IPS DF 19.7 (cell line): ENCODE measurements at places on chromosomes 7 and 10.

DNA sequence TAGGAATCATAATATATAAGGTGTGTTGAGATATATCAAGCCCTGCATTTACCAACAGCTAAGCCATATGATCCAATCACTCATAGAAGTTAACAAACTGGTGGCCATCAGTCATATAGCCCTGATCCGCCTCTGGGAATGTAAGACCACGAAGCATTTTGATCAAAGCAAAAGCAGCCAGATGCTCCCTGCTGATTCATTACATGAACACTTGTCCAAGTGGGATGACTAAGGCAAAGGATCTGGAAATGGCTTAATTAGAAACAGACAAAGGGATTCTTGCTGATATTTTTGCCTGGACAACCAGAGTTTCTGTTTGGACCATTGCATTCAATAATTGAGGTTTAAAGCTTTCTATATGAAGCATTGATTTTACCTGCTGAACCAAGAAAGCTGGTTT, 535.5 kb downstream of the GPAM start:
- DNase-seq = no peak

GRCh38 chr7:1769286-1770200, 99.5 kb downstream of the ELFN1 start:
- DNase-seq = no peak

DNA sequence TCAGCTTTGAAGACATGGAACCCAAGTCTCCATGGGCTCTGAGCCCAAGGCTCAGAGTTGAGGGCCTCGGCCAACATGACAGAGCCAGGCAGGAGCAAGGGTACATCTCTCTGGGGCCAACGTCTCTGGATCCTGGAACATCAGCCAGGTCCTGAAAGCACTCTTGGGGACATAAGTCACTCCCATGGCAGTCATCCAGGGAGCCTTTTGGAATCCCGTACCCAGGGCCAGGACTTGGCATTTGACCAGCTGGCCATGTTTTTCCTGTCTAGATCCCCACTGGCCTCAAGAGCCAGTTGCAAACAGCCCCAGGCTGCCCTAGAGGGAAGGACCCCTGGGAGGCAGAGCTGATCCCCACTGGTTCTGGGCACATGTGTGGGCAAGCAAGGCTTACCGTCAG, 4.3 kb upstream of the CXCL12 start:
- DNase-seq = no peak

GRCh38 chr7:124413029-124413428, 352.6 kb downstream of the GPR37 start:
- no peak for DNase-seq

- no peak for DNase-seq
Observed at GRCh38 chr10:79123547-79123963, 54.8 kb downstream of the ZMIZ1 start.

DNA sequence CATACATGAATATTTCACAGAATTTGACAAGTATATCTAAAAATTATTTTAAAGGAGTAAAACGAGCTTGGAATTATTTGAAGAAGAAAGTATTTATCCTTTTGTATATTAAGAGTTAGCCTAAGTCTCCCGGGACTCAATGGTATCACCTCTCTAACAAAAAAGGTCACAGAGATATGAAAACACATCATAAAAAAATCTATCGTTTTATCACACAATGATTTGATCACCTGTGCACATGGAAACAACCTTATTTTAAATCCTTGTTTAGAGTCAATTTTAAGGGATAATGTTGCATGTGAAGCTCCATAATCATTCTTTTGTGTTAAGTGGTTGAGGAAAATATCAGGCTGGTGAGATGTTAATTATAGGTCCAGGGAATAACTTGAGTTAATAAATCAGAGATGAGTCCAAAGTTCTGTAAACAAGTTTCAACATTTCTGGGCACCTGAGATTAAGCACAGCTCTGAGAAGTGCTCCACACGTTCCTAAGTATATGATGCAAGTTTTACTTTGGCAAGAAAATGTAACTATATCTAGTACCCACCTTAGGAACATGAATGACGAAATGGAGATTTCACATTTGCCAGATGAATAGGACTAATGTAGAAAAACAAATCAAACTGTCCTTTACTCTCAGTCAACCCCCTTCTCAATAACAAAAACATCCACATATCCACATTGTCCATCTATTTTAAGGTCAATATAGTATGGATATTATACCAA, 148.5 kb upstream of the AKR1E2 start:
- DNase-seq = no peak

DNA sequence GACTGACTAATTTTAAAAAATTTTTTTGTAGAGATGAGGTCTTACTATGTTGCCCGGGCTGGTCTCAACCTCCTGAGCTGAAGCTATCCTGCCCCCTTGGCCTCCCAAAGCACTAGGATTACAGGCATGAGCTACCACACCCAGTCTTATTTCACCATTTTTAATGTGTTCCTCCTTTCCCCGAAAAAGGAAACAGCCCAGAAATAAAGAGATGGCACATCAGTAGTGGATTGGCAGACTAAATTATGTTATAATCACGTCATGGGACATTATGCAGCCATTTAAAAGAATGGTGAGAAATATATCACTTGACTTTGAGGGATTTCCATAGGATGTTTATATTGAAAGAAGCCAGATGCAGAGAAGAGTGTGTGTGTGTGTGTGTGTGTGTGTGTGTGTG, 40.5 kb downstream of the CAPZA2 start:
- DNase-seq = no peak

- no peak for DNase-seq
Observed at GRCh38 chr10:7610651-7611389, 55.9 kb downstream of the ITIH5 start.

- no peak for DNase-seq
Observed at GRCh38 chr10:123149568-123150270, 1.8 kb downstream of the HMX2 start.

DNA sequence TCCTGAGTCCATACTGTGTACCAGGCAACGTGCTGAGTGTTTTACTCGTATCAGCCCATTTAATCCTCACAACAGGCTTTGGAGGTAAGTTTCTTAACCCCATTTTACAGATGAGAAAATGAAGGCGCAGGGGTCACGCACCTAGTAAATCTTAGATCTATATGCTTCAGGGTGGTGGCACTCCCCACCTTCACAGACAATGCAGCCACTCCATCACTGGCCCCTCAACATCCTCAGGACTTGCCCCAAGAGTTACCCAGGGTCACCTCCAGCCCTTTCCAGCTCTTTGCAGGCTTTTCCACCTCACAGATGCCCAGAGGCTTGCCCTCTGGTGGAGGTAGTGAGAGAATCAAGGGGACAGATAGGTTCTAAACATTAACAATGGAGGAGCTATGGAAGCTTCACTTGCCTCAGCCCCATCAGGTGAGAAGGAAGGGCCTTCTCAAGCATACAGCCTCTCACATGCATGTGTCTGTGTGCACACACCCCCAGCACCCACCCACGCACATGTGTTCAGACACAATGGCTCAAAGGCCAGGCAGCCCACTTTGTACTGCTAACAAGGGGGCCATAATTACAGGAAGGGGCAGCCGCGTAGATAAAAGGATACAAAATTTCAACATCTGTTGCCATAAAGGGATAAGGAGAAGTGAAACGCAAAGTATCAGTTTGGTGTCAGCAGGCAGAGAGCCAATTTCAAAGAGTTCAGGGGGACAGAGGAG, 29.1 kb downstream of the DPCD start:
- DNase-seq = no peak

GRCh38 chr10:70651661-70652060, 20.6 kb upstream of the ADAMTS14 start:
- DNase-seq = no peak

DNA sequence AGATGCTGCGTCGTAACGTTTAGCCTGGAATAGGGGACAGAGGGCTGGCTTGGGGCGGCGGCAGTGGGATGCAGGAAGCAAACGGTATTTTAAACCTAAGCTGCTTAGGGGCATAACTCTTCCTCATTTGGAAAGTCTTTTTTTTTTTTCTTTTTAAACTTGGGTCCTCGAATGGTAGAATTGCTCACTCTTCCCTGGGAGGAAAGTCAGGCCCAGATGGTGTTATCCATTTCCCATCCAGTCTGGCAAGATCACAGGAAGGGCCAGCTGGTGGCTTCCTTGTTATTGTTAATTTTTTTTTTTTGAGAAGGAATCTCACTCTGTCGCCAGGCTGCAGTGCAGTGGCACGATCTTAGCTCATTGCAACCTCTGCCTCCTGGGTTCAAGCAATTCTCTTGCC, 56.6 kb downstream of the TMEM209 start:
- DNase-seq = no peak

GRCh38 chr7:120272261-120272660, 714 bp upstream of the KCND2 start:
- peak; percentile 40 for DNase-seq

DNA sequence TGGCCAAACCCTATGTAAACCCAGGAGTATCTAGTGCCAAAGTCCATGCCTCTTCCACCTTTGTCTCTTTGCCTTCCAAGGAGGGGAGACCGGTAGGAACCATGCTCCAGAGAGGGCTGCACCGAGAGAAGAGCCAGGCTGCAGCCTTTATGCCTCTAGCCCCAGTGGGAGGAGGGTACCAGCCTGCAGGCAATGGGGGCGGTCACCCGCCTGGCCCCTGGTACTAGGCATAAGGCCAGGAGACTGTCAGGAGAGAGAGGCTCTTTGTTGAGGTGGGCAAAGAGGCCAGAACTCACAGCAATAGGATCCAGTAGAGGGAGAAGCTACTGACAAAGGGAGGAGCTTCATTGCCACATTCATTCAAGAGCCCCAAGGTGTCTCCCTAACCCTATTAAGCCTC, 146.6 kb upstream of the PDE1C start:
- no peak for DNase-seq

- DNase-seq = no peak
Observed at GRCh38 chr7:98305951-98306535, 24.6 kb downstream of the BRI3 start.

GRCh38 chr10:12140038-12140437, 10.6 kb downstream of the SEC61A2 start:
- DNase-seq = no peak
